Naive B cell (primary cell): ENCODE measurements at places on chromosomes 7 and 10.

GRCh38 chr10:23439961-23440889 is 1.4 kb downstream of the OTUD1 start:
- DNase-seq: no peak

GRCh38 chr10:36209480-36209879 is 567.4 kb upstream of the FZD8 start:
- DNase-seq: no peak

DNA sequence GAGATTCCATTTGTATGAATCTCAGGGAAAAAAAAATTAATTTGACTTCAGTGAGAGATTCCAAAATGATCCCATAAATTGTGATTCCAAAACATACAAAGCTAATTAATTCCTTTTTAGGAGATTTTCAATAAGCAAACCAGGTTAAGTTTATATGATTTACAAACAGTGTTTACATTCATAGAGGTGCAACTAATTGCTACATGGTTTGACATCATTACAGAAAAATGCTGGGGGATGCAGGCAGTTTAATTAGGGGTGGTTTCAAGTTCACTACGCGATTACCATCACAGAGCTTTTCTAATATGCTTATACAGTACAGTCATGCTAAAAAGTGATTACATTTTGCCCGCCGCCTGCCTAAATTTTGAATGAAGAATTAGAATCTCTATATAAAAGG is 143.2 kb upstream of the MGMT start:
- no peak for DNase-seq

GRCh38 chr10:103479135-103479534 is at the start of gene CALHM3:
TSS of gene CALHM3 (minus strand) at chr10:103479240. CDS start at chr10:103479032, 208 bp downstream.
- DNase-seq: no peak

GRCh38 chr10:121516093-121516865 is 82.0 kb downstream of the FGFR2 start:
- DNase-seq: no peak

DNA sequence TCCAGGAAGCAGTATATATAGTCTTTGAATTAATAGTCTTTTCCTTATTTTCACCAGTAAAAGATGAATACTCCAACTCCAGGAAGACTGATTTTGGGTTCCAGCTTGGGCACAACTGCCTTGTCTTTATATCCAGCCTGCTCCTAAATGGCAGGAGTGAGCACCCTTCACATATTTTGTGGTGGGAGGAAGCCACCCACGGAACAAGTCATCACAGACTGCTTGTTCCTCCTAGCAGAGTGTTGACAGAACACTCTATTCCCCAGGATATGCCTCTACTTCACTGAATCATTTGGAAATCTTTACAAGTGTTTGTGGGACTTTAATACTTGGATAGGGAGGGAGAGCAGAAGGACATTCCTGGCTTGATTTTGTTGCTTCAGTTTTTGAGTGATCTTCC is 31.7 kb downstream of the ITPRID1 start:
- no peak for DNase-seq

DNA sequence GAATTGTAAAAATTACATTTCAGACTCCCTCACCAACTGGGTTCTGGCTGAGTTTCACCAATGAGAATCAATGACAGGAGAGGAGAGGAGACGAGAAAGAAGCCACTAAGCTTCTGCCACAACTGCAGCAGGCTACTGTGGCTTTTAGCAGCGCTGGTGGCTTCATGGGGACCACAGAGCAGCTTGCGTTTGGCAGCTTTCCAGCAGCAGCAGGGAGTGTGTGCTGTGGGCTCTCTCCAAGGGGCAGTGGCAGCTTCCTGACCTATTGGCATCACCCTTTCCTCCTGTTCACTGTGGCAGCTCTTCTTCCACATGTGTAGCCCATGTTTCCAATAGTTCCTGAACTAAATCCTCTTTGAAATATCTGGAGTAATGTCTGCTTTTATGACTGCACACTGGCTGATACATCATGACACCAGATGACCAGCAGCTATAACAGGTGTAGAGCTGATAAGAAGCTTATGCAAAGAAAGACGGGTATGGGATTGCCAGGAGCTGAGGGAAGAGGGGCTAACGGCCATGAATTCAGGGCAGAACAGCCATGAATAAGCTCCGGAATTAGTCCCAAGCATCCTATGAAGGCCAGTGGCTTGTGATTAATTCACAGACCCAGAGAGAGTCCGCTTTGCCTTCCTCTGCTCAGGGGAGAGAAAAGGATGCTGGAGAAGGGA is 46.8 kb downstream of the KCNH2 start:
- DNase-seq: no peak

DNA sequence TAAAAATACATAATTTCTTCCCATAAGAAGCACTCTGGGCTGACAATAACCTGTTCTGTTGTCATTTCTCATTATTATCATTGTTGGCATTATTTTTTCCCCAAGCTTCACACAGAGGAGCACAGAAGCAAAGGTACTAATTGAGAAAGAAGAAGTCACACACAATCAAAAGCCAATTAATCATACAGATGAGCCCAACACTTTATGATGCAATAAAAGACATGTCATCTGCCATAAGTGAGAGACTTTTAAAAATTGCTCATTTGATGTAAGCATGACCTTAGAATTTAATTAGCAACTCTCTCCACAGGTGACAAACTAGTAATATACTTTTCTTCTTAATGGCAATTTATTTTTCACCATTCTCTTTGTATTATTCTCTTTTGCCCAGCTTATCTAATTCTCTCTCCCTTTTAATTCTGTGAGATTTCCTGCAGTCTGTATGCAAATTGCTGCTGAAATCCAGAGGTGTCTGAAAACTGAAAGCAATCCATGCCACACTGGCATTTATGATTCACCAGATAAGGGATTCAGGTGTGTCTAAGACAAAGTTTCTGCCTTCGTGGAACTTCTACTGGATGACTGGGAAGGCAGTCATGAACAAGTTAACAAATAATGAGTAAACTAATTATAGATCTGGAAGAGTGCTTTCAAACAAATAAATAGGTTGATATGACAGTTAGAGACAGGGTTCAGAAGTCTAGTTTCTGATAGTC is 203.5 kb downstream of the CHCHD3 start:
- DNase-seq: no peak

- no peak for DNase-seq
These were observed 879 bp upstream of the VPS41 start for GRCh38 chr7:38909870-38910269.

DNA sequence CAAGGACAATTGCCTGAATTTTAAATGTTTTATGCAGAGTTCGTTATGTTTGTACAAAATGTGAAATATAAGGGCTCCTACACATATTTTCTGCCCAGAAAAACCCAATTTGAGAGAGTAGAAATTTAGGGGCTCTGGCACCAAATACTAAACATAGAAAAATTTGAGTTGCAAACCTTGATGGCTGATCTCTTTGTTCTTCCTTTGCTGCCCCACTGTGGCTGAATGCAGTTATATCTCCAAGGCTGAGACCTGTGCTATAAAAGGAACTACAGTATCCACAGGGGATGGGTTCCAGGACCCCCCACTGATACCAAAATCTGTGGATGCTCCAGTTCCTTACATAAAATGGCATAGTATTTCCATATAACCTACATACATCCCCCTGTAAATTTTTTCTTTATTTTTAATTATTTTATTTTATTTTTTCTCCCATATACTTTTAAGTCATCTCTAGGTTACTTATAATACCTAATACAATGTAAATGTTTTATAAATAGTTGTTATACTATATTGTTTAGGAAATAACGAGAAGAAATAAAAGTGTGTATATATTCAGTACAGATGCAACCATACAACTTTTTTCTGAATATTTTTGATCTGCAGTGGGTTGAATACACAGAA is 22.5 kb downstream of the CFAP43 start:
- DNase-seq: peak; percentile 7

DNA sequence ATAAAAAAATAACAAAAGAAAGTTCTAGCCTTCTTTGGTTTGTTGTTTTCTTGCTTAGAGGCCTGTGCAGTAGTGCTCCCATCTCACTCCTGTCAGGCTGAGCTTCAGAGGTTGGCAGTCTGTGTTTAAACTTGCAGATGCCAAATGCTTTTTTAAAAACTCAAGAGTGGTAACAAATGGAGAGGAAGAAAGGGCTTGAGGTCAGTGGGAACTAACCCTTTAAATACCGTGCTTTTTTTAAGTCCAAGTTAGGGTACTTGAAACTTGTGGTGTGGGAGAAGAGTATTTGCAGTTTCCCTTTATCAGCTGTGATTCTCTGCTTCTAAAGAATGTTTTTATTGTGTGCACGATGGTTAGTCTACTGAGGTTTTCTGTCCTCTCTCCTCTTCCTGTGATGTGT is 29.4 kb downstream of the ZRANB1 start:
- DNase-seq: no peak

DNA sequence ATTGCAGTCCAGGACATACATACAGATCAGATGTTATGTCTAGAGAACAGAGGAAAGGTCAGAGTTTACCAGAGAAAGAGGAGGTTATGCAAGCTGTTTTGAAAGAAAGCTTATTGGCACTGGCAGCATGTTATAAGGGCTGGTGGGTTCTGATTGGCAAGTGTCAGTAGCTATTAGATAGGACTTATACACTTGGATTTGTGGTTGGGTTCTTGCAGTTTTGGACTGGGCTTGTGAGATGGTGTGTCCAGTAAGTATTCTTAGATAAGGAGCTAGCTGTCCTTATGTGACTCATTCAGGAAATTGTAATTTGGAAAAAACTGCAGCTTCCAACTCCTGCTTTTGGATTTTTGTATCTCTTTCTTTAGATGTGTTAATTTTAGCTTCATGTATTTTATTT is 130.7 kb upstream of the NAMPT start:
- no peak for DNase-seq
